ENCODE measurements at places on chromosomes 11 and 22. TPM values are rescaled to one million over a fixed set of nuclear protein-coding genes. Genes with fewer than 3 reads are reported as not detected.

DNA sequence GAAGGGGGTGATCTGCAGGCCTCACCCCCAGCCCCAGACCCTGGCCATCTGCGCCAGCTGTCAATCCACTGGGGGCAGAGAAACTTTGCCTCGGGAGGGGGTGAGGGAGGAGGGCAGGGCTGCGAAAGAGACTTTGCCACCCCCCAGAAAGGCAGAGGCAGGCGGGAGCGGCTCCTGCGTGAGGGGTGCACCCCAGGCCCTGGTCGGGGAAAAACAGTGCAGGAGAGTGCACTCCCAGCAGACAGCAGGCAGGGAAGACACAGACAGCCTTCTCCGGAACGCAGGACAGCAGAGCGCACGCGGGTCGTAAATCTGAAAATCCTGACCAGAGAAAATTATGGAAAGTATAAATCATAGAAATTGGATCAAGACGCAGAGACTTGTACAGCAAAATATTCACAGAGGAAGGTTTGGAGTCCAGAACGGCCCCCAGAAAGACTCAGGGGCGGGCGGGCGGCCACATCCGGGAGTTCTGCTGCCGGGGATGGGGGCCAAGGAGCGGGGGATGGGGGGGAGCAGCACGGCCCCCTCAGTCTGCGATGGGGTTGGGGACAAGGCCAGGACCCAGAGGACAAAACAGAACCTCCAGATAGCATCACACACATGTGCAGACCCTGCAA is 8.0 kb upstream of the MRPL23 start:
- no peaks in the 10 kb centered on the region for H3K4me1 ChIP-seq
- DNase-seq: no peak
- H3K36me3 ChIP-seq: no peaks in the 10 kb centered on the region
- H3K27me3 ChIP-seq: no peaks in the 10 kb centered on the region

TMEM45B gene
- 303 TPM for total RNA-seq

DNA sequence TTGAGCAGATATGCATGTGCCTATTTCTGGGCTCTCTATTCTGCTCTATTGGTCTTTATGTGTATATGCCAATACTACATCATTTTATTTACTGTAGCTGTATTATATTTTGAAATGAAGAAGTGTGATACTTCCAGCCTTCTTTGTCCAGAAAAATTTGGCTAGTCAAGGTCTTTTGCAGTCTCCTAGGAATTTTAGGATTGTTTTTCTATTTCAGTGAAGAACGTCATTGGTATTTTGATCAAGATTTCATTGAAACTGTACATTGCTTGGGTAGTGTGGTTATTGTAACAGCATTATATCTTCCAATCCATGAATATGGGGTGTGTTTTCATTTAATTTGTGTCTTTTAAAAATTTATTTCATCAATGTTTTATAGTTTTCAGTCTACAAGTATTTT is 400.3 kb downstream of the AASDHPPT start:
- no peak overlapping the region for H3K27ac ChIP-seq
- H3K4me1 ChIP-seq: no peaks in the 10 kb centered on the region
- no peak overlapping the region for H3K4me3 ChIP-seq
- H3K36me3 ChIP-seq: no peaks in the 10 kb centered on the region
- no peak for DNase-seq
- H3K27me3 ChIP-seq: no peaks in the 10 kb centered on the region

GRCh38 chr11:45939836-45940235 is 17.4 kb downstream of the LARGE2 start:
- no peak overlapping the region for H3K4me3 ChIP-seq
- H3K4me1 ChIP-seq: no peaks in the 10 kb centered on the region
- H3K27ac ChIP-seq: no peak overlapping the region
- no peak for DNase-seq
- H3K27me3 ChIP-seq: no peaks in the 10 kb centered on the region

DNA sequence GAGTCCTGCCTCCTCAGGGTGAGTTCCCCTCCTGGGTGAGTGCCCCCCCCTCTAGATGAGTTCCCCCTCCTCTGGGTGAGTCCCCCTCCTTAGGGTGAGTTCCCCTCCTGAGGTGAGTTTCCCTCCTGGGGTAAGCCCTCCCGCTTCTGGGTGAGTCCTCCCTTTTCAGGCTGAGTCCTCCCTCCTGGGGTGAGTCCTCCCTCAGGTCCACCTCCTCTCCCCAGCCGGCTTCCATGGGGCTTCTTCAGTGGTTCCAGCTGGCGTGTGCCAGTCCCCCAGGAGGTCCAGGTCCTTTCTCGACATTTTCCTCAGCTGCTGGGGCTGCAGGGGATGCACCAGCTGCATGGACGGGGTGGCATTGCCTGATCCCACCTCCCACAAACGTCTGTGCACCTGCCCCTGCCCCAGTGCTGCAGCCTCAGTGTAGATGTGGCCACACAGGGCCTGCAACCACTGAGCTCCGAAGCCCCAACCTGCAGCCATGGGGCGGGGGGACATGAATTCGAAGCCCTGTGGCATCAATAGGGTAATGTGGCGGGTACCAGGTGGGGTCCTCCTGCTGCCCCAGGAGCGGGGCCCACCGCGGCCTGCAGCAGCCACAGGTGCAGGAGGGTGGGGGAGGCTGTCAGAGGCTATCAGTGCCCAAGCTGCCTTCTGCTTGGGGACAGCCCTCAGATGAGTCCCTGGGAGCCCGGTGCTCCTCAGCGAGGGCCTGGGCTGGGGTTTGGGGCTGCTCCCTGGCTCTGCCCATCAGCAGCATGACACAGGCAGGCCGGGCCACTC is 101.3 kb upstream of the FGF3 start:
- no peaks in the 10 kb centered on the region for H3K4me1 ChIP-seq
- H3K4me3 ChIP-seq: no peak overlapping the region
- H3K27ac ChIP-seq: no peak overlapping the region

ARHGAP32 gene
- 52.6 TPM for total RNA-seq

DNA sequence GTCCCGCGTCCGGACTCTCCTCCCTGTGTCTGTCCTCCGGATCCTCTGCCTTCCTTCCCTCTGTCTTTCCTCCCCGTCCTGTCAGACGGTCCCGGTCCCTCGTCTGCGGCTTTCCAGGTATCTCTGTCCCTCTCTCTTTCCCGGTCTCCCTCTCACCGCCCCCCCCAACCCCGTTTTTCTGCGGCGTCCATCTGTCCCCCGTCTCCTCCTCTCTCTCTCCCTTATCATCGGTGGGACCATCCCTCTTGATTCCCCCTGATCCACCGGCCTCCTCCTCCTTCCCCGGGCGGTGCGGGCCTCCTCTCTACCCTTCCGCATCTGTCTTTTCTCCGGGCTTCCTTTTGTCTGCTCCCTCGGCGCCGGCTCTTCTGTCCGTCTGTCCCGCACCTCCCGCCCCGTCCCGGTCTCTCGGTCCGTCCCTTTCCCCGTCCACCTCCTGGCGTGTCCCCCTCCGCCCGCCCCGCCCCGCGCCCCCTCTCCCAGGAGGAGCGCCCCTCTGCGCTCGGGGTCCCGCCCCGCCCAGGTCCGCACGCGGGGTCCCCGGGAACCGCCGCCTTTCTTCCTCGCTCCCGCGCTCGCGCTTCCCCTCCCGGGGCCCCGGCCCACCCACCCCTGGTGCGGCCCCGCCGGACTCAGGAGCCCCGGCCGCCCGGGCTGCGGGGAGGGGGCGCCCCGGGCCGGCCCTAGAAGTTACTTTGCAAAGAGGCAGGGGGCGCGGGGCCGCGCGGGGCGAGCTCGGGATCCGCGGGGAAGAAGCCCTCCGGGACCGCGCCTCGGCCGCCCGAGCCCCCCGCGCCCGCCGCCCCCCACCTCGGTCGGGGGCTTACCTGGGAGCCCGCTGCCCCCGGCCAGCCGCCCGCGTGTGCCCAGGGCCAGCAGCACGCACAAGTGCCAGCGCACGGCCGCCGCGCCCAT is 568 bp downstream of the SCUBE1 start:
- peaks cover 27% of the 10 kb centered on the region for H3K27me3 ChIP-seq
- DNase-seq: no peak
- no peaks in the 10 kb centered on the region for H3K4me1 ChIP-seq
- no peaks in the 10 kb centered on the region for H3K36me3 ChIP-seq
- H3K27ac ChIP-seq: no peak overlapping the region

NPAS4 gene
- 0.37 TPM for total RNA-seq

- H3K4me3 ChIP-seq: no peak overlapping the region
- DNase-seq: peak; percentile 7
- no peaks in the 10 kb centered on the region for H3K27me3 ChIP-seq
- no peaks in the 10 kb centered on the region for H3K4me1 ChIP-seq
- no peaks in the 10 kb centered on the region for H3K36me3 ChIP-seq
Measured at GRCh38 chr11:116173941-116174911, 598.6 kb downstream of the BUD13 start.

GRCh38 chr11:119721129-119722120 is 7.6 kb downstream of the NECTIN1 start:
- peak; percentile 52 for DNase-seq
- H3K27ac ChIP-seq: no peak overlapping the region
- no peak overlapping the region for H3K4me3 ChIP-seq
- H3K36me3 ChIP-seq: no peaks in the 10 kb centered on the region

GRCh38 chr22:27480487-27480886 is 321.1 kb downstream of the MN1 start:
- no peak overlapping the region for H3K4me3 ChIP-seq
- no peak for DNase-seq
- H3K27ac ChIP-seq: no peak overlapping the region
- no peaks in the 10 kb centered on the region for H3K36me3 ChIP-seq
- no peaks in the 10 kb centered on the region for H3K4me1 ChIP-seq
- no peaks in the 10 kb centered on the region for H3K27me3 ChIP-seq

DNA sequence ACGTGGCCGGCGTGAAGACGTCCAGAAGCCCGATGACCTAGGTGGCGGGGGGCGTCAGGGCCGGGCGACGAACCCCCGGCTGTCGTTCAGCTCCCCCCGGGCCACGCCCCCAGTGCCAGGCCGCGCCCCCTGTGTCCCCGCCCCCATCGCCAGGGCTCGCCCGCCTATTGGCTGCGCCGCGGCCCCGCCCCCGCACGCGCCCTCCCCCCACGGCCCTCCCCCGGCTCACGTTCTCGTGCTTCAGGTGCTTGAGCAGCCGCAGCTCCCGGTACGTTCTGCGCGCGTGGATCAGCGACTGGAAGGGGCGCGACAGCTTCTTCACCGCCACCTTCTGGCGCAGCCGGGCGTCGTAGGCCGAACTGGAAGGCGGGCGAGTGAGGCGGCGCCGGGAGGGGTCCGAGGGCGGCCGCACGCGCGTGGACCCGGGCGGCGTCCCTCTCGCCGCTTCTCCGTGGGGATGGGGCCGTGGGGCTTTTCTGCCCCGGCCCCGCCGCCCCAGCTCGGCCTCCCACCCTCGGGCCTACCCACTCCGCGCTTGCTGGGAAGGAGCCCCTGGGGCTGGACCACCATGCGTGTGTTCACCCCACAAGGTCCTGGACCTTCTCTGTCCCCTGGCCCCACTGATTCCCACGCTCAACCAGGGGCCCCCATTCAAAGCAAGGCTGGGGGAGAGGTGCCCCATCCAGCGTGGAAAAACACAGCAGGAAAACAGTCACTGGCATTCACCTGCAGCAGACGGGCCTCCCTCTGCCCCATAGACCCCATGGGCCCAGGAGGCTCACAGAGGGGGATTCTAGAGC is 2.4 kb downstream of the MAPK11 start:
- peak; percentile 73 for DNase-seq
- H3K27me3 ChIP-seq: peaks cover 36% of the 10 kb centered on the region
- no peaks in the 10 kb centered on the region for H3K36me3 ChIP-seq
- H3K4me1 ChIP-seq: peaks cover 16% of the 10 kb centered on the region
- no peak overlapping the region for H3K27ac ChIP-seq
- H3K4me3 ChIP-seq: peak overlapping the region; percentile 9

DNA sequence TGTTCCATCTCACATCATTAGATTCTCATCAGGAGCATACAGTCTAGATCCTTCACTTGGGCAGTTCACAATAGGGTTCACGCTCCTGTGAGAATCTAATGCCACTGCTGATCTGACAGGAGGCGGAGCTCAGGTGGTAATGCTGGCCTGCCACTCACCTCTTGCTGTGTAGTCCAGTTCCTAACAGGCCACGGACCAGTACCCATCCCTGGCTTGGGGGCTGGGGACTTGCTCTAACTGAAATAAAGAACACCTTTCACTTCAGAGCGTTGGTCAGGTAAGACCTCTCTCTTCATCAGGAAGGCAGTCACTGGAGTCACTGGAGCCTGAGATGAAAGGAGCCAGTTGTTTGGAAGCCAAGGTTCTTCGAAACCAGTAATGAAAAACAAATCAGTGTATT is 41.7 kb downstream of the PRMT3 start:
- no peaks in the 10 kb centered on the region for H3K4me1 ChIP-seq
- no peaks in the 10 kb centered on the region for H3K27me3 ChIP-seq
- no peaks in the 10 kb centered on the region for H3K36me3 ChIP-seq
- no peak overlapping the region for H3K4me3 ChIP-seq

- no peaks in the 10 kb centered on the region for H3K4me1 ChIP-seq
- H3K36me3 ChIP-seq: no peaks in the 10 kb centered on the region
- no peak overlapping the region for H3K4me3 ChIP-seq
- no peak overlapping the region for H3K27ac ChIP-seq
Measured at GRCh38 chr22:43404673-43405385, 7.0 kb upstream of the MPPED1 start.

IFITM10 gene
- 0.42 TPM for total RNA-seq

- H3K4me1 ChIP-seq: no peaks in the 10 kb centered on the region
- no peak for DNase-seq
- no peak overlapping the region for H3K4me3 ChIP-seq
Measured at GRCh38 chr11:127369356-127369755, 368.8 kb upstream of the KIRREL3 start.

CD6 gene
- total RNA-seq: 3.0 TPM

DNA sequence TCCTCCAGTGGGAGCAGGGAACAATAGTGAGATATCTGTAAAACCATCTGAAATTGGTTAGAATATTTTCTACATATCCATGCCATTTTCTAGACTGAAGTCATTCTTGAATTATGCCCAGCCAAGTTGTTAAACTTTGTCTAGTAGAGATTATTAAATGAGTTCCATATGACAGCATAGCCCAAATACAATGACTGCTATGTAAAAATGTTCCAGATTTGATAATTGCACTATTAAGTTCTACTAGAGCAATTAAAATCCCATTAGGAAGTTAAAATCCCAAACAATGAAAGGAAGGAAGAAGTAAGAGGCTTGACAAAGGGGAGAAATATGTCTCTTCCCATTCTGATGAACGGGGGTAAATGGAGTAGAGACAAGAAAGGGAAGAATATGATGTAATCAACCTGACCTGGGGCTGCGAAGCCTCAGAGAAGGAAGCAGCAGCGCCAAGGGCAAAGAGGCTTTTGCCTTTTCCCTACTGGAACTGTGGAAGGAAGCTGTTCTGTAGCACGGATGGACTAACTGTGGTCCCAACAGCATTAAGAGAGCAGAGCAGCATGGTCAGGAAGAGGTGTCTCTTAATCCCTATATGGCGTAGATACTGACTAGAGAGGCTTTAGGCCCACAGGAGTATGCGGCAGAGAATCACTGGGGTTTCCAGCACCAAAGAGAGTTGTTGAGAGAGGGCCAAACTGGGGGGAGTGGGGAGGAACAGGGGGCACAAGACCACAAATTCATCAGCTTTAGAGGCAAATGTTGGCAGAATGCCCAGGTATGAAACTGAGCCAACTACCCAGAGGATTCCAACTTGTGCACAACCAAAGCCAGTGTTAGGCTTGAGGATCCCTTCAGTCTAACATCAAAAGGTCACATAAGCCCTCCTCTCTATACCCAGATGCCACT is 26.7 kb downstream of the RRP8 start:
- no peaks in the 10 kb centered on the region for H3K36me3 ChIP-seq
- no peak for DNase-seq
- H3K4me3 ChIP-seq: no peak overlapping the region
- H3K4me1 ChIP-seq: no peaks in the 10 kb centered on the region
- H3K27me3 ChIP-seq: no peaks in the 10 kb centered on the region

GRCh38 chr11:105767931-105768330 is 158.1 kb downstream of the GRIA4 start:
- no peaks in the 10 kb centered on the region for H3K27me3 ChIP-seq
- no peaks in the 10 kb centered on the region for H3K4me1 ChIP-seq
- DNase-seq: no peak
- no peaks in the 10 kb centered on the region for H3K36me3 ChIP-seq
- H3K27ac ChIP-seq: no peak overlapping the region

- H3K27ac ChIP-seq: no peak overlapping the region
- H3K36me3 ChIP-seq: no peaks in the 10 kb centered on the region
- DNase-seq: no peak
- H3K4me1 ChIP-seq: no peaks in the 10 kb centered on the region
Measured at GRCh38 chr11:8541448-8541847, 52.6 kb downstream of the STK33 start.

Data from colonic mucosa (tissue), 4 donors.